AG10803 (cell line): ENCODE measurements at places on chromosomes 3 and 15.
A peak's percentile ranks its signal among the peaks of the same experiment; 100 is the strongest.

DNA sequence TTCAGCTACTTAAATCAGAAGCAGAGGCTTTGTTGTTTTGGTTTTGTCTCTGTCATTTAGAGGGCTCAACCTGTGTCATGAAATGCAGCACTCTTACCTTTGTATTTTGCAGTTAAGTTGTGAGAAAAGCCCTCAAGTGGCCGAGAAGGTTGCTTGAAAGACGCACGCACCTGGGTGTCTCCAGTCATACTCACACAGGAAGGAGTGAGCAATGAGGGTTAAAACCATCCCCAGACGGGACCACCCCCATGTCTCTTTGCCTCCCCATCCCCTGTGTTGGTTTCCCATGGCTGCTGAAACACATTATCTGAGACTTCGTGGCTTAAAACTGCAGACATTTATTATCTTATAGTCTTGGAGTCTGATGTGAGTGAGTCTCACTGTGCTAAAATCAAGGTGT is 376.1 kb upstream of the CFAP20DC start:
- DNase-seq = no peak

DNA sequence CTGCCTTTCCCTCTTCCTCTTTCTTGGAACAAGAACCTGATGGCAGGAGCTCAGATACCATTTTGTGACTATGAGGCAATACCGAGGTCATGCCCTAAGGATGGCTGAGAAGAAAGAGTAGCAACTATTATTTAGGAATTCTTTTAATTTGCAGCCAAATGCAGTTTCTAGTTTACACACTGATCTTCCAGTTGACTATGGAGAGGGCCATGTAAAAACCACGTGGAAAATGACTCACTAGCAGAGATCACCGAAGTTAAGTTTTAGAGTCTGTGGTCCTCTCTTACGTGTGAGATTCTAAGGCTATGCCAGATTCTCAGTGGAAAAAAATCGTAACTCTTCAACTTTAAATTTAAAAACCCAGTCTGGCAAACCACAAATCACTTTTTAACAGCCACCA is 7.8 kb downstream of the BNC1 start:
- no peak for DNase-seq

DNA sequence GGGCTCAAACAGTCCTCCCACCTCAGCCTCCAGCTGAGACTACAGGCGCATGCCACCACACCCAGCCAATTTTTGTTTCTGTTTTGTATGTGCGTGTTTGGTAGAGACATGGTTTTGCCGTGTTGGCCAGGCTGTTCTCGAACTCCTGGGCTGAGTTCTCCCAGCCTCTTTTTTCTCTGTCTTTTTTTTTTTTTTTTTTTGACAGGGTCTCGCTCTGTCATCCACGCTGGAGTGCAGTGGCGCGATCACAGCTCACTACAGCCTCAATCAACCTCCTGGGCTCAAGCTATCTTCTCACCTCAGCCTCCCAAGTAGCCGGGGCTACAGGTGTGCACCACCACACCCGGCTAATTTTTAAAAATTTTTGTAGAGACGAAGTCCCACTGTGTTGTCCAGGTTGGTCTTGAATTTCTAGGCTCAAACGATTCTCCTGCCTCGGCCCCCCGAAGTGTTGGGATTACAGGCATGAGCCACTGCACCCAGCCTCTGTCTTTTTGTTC is 867 bp upstream of the DCAF1 start:
- no peak for DNase-seq

GRCh38 chr3:124885466-124886167 is 1.5 kb downstream of the ITGB5 start:
- DNase-seq = peak; percentile 85

DNA sequence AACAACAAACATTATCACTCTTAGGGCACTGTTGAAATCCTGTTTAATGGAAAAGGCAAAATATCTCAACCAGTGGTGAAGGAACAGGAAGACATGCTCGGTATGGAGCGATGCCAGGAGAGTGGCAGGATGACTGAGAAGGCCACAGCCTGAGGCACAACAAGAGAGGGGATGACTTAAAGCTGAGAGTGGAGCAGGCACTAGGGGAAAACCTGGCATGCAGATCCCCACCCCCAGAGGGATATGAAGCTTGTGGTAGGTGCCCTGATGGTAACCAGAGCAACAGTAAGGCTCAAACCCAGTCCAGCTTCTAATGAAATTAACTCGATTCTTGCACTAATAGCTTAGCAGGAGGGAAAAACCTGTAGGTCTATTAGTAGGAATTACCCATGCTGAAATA is 40.4 kb downstream of the LYSMD4 start:
- DNase-seq = no peak

DNA sequence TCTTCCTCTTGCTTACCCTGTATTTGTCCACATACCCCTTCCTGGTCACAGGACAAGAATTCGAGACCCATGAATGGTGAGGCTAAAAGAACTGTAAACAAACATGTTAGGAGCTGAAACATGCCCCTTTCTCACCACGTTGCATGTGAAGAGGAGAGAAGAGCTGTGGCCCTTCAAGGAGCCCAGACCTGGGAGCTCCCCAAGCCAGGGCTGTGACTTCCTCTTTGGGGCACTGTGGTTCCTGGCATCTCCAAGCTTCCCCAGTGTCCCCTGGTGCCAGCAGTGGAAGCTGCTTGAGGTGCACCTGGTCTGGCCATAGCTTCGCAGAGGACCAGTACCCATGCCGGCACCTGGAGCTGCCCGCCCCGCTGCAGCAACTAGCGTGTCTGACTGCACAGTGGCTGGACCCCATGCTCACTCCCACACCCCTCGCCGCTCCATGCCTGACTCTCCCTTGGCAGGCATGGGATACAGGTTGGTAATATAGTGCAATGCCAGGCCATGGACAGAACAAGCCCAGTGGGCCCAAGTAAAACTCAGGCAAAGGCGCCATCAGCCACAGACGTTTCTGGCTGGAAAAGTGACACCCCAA is 9.9 kb downstream of the SPCS1 start:
- DNase-seq = no peak

DNA sequence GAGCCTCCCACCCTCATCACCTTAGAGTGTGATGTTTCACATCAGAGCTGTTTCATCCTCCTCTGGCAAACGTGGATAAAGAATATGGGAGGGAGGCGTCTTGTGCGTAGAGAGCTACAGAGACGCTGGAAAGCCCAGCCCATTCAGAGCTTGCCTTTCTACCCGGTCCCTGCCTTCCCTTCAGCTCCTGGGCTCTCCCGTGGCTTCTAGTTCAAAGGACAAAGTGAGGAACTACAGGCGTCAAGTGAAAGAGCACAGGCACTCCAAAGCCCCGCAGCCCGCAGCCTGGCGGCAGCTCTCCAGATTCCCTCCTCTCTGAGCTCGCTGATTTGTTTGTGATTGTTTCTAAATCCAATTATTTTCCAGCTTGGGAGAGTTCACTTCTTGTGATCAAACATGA is 197.1 kb upstream of the IGF1R start:
- DNase-seq = no peak

GRCh38 chr3:146581951-146582467 is 23.1 kb downstream of the PLSCR5 start:
- peak; percentile 19 for DNase-seq

- DNase-seq = no peak
These were observed 1.7 kb upstream of the DNAJC17 start for GRCh38 chr15:40808861-40809450.

DNA sequence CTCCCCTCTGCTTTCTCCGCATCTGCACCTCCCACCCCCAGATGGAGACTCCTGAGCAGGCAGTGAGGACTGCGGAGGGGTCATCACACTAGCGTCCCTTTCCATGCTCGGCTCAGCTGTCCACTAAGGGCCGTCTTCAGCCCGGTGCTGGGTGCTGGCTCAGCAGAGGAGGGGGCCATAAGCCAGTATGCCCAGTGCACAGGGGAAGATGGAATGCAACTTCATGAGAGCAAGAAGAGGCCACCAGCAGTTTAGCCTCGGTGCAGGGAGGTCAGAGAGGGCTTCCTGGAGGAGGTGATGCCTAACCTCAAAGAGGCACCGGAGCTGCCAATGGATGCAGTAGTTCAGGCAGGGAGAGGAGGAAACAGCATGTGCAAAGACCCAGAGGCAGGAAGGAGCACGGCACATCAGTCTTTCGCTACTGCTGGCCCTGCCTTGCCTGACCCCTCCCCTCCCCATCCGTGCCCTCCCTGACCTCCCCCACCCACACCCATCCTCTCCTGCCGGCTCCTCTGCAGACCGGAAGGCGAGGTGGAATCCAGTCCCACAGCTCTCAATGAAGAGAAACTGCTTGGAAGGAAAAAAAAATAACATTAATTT is 15.2 kb upstream of the PLXND1 start:
- DNase-seq = no peak

DNA sequence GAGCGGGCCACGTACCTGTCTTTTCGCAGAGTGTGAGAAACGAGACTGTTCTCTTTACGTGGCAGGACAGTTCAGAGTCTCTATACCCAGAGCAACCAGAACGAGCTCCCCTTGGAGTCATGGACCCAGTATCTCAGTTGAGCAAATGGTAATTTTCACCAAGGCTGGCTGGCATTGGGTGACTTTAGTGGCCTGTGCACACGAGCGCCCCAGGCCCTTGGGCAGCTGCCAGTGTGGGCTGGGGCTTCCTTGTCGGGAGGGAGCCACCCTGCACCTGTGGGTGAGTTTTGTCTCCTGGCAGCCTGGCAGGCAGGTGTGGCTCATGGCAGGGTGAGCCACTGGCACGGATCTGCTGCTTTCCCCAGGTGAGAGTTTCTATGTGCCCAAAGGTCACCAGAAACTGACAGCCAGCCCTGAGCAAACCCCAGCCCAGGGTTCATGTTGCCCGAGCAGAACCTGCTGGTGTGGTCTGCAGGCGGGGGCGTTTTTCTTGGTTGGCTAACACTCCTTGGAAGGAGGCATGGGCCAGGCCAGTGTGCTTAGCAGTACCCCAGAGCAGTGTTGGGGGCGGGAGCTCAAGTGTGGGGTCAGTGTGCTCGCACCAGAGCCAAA is 135.0 kb downstream of the TJP1 start:
- DNase-seq = no peak

DNA sequence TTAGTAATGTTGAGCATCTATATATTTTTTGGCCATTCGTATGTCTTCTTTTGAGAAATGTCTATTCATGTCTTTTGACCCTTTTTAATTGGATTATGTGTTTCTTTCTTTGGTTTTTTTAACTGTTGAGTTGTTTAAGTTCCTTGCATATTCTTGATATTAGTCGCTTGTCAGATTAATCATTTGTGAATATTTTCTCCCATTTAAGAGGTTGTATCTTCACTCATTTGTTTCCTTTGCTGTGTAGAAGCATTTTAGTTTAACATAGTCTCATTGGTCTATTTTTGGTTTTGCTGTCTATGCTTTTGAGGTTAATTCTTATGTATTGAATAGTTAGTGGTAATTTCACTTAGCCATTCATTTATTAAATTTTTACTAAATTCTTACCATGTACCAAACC is 283.8 kb downstream of the ZPLD1 start:
- no peak for DNase-seq

DNA sequence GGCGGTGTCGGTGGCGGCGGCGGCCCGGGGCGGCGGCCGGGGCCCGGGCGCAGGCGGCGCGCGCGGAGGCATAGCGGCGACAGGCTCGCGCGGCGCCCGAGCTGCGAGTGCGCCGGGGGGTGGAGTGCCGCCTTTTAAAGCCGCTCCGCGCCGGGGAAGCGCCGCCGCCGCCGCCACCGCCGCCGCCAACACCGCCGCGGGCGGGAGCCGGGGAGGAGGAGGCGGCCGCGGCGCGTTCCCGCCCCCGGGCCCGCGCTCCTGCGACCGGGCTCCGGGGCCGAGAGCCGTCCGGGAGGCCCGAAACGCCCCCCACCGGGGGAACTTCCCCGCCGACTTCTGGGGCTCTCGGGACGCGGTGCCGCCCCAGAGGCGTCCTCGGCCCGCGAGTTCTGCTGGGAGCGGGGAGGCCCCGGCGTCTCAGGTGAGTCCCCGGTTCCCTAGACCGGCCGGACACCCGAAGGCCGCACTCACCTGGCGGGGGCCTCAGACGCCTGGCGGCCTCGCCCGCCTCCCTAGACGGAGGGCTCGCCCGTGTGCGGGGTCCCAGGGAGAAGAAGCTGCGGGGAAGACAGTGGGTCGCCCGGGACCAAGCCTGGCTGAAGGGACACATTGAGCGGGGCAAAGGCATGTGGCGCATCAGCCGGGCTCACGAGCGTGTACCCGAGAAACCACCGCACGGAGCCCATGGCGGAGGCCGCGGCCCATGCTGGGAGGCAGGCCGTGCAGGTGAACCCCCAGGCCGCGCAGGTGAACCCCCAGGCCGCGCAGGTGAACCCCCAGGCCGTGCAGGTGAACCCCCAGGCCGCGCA is at the start of gene PCSK6:
Gene PCSK6, minus strand, starts transcription at position 109 of the 809 bp plus-strand sequence. Its CDS starts 37 bp downstream, at position 72.
- no peak for DNase-seq

- DNase-seq = no peak
These were observed 6.3 kb upstream of the BBX start for GRCh38 chr3:107516475-107516874.

- DNase-seq = peak; percentile 44
These were observed 193.5 kb downstream of the FOXP1 start for GRCh38 chr3:71389911-71390573.

DNA sequence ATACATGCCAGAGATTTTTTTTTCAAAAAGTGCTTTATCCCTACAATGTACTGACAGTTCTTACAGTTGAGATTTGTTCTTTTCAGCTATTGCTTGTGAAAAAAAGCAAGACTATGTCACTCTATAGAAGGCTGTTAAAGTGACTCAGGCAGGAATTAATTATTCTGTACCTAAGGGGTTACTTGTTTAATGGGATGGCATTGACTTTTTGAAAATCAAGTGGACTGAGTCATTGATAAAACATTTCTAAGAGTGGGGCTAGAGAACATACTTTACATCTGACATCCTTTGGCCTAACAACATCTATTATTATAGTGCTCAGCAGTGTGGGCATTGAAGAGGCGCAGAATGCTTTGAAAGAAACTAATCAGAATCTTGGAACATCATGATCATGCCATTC is 34.3 kb downstream of the INTS14 start:
- DNase-seq = peak; percentile 53

- peak; percentile 53 for DNase-seq
These were observed 808 bp downstream of the BCL6 start for GRCh38 chr3:187744169-187745151.

- no peak for DNase-seq
These were observed 148.7 kb downstream of the RORA start for GRCh38 chr15:61080221-61081026.

- no peak for DNase-seq
These were observed 19.0 kb downstream of the NUP210 start for GRCh38 chr3:13401149-13401548.

- peak; percentile 6 for DNase-seq
These were observed 26.8 kb downstream of the TIMMDC1 start for GRCh38 chr3:119524931-119525662.

- DNase-seq = peak; percentile 97
These were observed 9.5 kb downstream of the EBLN2 start for GRCh38 chr3:73070675-73071575.

GRCh38 chr3:192106543-192106942 is 620.8 kb downstream of the FGF12 start:
- no peak for DNase-seq

- peak; percentile 97 for DNase-seq
These were observed 20.5 kb upstream of the ATP10A start for GRCh38 chr15:25883463-25884259.

DNA sequence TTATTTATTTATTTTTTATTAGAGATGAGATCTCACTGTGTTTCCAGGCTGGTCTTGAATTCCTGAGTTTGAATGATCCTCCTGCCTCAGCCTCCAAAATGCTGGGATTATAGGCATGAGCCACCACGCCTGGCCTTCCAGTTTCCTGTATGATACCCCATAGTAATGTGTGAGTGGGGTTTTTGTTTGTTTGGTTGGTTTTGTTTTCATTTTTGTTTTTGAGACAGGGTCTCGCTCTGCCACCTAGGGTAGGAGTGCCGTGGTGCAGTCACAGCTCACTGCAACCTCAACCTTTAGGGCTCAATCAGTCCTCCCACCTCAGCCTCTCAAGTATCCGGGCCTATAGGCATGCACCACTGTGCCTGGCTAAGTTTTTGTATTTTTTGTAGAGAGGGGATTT is 30.9 kb downstream of the GOLM2 start:
- no peak for DNase-seq
